ENCODE measurements at places on chromosomes 4 and X.

DNA sequence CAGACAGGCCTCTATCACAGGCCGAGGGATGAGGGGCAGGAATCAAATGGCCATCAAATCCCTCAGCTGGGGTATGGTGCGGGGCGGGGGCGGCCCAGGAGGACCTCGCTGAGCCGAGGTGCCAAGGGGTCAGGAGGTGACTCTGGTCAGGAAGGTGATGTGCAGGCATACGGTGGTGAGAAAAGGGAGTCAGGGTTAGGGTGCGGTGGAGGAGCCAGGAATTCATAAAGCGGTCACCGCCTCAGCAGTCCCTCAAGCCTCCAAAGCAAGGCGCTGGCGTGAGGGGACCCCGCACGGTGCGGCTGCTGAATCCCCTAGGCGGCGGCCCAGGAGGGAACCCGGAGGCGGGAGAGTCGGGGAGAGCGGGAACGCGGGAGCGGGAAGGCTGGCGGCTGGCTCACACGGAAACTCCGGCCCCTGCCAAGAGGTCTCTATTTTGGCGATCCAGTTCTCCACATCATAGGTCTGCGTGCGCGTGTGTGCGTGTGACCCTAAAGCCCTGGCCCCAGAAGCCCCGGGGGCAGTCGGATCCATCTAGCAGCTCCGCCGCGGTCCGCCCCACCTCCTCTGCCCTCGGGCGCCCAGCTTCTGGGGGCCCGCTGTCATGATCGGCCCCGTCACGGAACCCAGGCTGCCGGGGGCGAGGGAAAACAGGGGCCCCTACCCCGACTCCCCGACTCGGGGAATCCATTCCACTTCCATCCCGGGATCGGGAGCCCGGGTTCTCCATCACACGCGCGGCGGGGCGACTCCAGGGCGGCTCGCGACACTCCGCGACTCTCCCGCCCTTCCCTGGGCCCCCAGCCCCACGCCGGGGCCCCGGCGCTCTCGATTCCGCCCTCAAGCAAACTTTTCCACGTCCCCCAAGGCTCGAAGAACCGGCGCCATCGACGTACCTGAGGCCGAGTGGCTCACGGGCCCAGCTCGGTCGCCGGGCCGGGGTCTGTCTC, 593 bp downstream of the ELF4 start:
- DNase-seq, result no peak

GRCh38 chr4:170089668-170090351, at the start of gene AADAT:
TSS of gene AADAT (minus strand) at chr4:170089956. CDS start at chr4:170089690, 266 bp downstream.
- peak; percentile 89 for DNase-seq

GRCh38 chr4:154120690-154121345, 331.9 kb upstream of the SFRP2 start:
- no peak for DNase-seq

- no peak for DNase-seq
These were observed 81.9 kb downstream of the FAM114A1 start for GRCh38 chr4:38949411-38950051.

GRCh38 chr4:13601848-13602247, 25.7 kb downstream of the BOD1L1 start:
- no peak for DNase-seq

DNA sequence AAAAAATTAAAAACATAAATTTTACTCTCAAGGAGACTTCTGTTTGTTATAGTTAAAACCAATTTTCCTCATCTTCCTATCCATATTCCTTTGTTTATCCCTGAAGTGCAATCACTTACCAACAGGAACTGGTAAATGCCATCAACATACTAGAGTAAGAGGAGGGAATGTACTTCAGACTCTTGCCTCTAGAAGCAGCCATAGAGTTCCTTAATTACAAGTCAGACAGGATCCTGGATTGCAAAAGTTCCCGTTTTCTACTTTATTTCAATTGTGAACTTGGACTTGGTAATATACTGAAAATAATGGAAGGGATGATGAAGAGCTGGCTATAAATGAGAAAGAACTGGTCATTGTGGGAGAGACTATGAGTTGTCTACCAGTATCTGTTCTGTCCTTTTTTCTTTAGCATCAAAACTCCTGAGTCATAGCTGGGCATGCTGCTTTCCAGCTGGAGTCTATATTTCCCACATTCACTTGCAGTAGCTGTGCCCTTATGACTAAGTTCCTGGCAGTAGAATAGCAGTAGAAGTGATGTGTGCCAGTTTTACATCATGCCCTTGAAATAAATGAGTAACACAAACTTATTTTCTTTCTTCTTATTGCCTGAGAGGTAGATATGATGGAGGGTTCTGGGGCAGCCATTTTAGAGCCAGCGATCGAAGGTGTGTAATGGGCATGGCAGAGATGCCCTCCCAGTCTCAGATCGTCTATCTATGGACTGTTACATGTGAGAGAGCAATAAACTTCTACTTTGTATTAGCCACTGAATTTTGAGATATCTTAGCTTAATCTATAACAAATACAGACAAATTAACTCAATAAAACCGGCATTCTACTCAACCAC, 26.8 kb upstream of the SPARCL1 start:
- DNase-seq, result no peak

DNA sequence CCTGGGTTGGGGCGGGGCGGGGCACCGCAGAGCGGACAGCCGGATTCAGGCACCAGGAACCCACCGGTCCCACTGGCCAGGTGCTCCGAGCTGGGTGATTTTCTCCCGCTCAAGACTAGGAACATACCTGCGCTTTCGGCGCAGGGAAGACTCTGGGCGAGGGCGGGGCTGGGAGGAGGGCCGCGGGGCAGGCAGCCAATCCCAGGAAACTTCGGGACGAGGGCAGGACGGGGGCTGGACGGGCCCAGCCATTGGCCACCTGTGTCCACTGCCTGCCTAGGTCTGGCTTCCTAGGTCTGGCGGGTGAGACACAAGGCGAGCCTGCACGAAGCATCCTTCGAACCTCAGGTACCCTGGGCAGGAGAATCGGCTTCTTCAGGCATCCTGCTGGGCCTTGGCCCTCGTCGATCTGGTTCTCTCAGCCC, 274 bp upstream of the ERVMER34-1 start:
- peak; percentile 44 for DNase-seq

- DNase-seq, result no peak
These were observed 77.2 kb upstream of the BOD1L1 start for GRCh38 chr4:13704761-13705160.

- DNase-seq, result no peak
These were observed 463.4 kb upstream of the GRID2 start for GRCh38 chr4:91840359-91840758.

GRCh38 chr4:68342134-68342533, 7.8 kb downstream of the YTHDC1 start:
- DNase-seq, result peak; percentile 21

DNA sequence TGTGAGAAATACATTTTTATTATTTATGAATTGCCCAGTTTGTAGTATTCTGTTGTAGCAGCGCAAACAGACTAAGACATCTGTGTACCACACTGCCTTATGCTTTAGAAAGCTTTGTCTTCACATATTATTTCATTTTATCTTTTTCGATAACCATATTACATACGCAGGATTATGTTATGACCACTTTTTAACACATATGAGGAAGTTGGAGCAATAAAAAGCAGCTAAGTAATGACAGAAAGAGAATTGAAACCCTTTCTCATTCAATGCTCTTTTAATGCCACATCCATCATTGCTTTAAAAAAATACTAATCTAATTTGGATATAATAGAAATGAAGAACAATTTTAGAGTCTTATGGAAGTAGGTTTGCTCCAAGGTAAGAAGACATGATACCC, 99.7 kb downstream of the CT47B1 start:
- DNase-seq, result no peak

- DNase-seq, result no peak
These were observed 217.1 kb upstream of the STS start for GRCh38 chrX:6930307-6930849.

GRCh38 chr4:97978791-97979488, 164.3 kb downstream of the STPG2 start:
- no peak for DNase-seq

- no peak for DNase-seq
These were observed 16.4 kb downstream of the MCUB start for GRCh38 chr4:109576462-109576861.

Data from D341Med (cell line).